ENCODE measurements at places on chromosomes 2 and 18.

DNA sequence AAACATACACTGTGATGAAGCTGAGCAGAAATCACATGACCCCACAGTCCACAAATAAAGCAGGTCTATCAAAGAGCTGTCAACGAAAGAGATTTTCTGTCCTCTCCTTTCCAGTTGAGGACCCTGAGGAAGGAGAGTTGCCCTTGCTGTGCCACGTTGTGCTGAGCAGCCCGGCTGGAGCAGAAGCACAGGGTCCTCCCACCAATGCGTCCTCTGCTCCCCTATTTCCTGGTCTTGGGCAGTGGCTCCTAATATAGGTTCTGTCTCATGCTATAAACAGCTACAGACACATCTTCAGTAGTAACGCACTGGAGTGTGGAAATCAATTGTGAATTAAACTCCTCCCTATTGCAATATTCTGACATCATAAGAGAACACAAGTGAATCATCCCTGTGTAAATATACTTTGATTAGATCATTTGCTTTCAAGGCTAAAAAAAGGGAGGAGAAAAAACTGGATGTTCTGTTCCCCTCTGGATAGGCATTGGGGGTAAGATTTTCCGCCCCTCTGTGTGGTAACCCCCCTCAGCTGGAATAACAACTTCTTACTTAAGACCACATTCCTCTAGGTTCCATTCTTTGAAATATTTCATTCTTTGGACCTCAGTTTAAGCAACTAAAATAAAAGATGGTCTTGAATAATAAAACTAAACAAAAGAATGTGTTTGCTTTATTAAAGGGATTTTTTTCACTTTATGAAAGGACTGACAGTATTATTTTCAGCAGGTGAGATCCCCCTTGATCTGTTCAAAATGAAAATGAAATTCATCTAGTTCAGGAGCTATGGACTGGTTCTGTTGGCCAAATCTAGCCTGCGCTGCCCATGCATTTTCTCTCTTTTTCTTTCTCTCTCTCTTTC, 8.3 kb upstream of the RHOB start:
- no peak for DNase-seq

DNA sequence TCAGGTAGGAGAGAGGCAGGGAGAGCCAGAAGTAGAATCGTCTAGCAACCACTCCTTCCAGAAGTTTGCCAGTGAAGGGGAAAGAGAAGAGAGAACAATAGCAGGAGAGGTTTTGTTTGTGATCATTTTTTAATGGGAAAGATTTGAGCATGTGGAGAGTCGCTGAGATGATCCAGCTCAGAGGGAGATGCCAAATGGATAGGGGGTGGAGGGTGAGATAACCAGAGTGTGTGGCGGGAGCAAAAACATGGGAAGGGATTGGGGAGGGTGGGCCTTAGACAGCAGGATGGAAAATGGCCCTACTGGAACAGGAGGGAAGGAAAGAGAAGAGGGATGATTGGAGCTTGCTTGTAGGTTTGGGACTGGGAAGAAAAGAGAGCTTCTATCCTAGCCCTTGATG, 269.8 kb downstream of the GLI2 start:
- DNase-seq: no peak

- no peak for DNase-seq
Measured at GRCh38 chr2:20196053-20196656, 28.8 kb downstream of the SDC1 start.

DNA sequence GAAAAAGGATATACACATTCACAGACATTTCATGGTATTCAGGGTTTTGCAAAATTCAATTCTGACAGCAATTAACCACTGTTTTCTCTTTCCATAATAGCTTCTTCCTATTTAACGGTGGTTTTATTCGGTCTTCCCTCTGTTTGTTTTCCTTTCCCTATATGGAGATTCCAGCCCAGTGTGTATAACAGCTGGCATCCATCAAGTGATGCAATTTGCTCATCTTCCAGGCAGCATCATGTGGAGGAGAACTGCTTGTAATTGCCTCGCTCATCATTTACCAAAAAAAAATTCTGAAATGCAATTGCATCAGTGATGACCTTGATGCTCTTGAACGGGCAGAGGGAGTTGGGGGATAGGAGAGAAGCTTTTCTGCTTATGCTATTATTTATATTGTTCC, 165.9 kb upstream of the PGAP1 start:
- DNase-seq: peak; percentile 13

GRCh38 chr2:235979753-235980435, 188.3 kb downstream of the GBX2 start:
- no peak for DNase-seq

GRCh38 chr2:169023161-169023560, 8.0 kb downstream of the ABCB11 start:
- no peak for DNase-seq
